ENCODE measurements at places on chromosomes 16 and 17. TPM values are rescaled to one million over a fixed set of nuclear protein-coding genes. Genes with fewer than 3 reads are reported as not detected.

RGS11 gene
- 16.4 TPM for total RNA-seq

DNA sequence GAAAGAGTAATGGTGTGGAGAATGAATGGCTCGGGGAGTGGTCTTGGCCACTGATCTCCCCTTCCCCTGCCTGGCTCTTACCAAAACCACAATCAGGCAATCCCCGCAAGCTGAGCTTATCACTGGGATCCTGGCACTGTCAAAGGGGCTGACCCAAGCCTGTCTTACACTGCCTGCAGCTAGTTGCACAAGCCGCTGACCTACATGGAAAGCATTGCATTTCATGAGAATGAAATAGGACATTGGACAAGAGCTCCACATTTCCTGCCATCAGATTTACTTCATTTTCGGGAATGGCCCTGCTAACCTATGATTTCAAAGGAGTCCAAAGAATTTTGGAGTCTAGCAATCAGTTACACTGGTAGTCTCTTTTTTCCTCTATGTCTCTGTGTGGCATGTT is 146.4 kb downstream of the PCTP start:
- peaks cover 5% of the 10 kb centered on the region for H3K27me3 ChIP-seq
- H3K36me3 ChIP-seq, result no peaks in the 10 kb centered on the region
- H3K4me1 ChIP-seq, result no peaks in the 10 kb centered on the region

DNA sequence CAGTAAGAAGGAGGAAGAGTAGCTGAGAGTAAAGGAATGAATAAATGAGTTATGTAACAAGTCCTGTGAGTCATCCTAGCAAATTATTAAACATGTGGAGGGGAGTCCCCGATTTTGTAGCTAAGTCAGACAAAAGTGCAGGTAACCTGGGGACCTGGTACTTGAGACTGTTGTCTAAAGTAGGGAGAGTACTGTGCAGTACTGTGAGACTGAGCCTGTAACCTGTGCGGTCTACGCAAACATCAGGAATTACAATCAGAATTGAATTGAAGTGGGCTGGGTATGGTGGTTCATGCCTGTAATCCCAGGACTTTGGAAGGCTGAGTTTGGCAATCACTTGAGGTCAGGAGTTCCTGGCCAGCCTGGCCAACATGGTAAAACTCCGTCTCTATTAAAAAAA is 35.7 kb downstream of the IKZF3 start:
- no peak overlapping the region for H3K4me3 ChIP-seq
- H3K4me1 ChIP-seq, result no peaks in the 10 kb centered on the region
- no peak overlapping the region for H3K27ac ChIP-seq

GRCh38 chr17:7407485-7408251 is at the start of gene NLGN2:
Gene NLGN2, plus strand, starts transcription at chr17:7407845. Its CDS starts 411 bp downstream, at chr17:7408256.
- no peak within 1 kb of the TSS for H3K27ac ChIP-seq
- H3K4me3 ChIP-seq, result no peak within 1 kb of the TSS
- no peaks in the 10 kb centered on the region for H3K27me3 ChIP-seq
- H3K4me1 ChIP-seq, result peaks cover 20% of the 10 kb centered on the region

GRCh38 chr17:21549107-21549687 is 143.1 kb upstream of the KCNJ18 start:
- H3K4me1 ChIP-seq, result peaks cover 35% of the 10 kb centered on the region
- H3K36me3 ChIP-seq, result peaks cover 22% of the 10 kb centered on the region
- no peak overlapping the region for H3K27ac ChIP-seq
- DNase-seq, result no peak
- no peak overlapping the region for H3K4me3 ChIP-seq

MEFV gene
- total RNA-seq, result 0.49 TPM

GRCh38 chr16:75251280-75252048 is at the start of gene BCAR1:
Gene BCAR1, minus strand, starts transcription at chr16:75251624. Its CDS starts 142 bp downstream, at chr16:75251482.
- H3K27me3 ChIP-seq, result no peaks in the 10 kb centered on the region
- H3K4me3 ChIP-seq, result peak within 1 kb of the TSS; percentile 97
- DNase-seq, result peak; percentile 92
- H3K36me3 ChIP-seq, result no peaks in the 10 kb centered on the region
- H3K4me1 ChIP-seq, result peaks cover 97% of the 10 kb centered on the region

OR4D1 gene
- not detected for total RNA-seq

GRCh38 chr16:15988268-15989013 is 39.0 kb downstream of the ABCC1 start:
- H3K4me1 ChIP-seq, result peaks cover 51% of the 10 kb centered on the region
- no peaks in the 10 kb centered on the region for H3K27me3 ChIP-seq
- no peaks in the 10 kb centered on the region for H3K36me3 ChIP-seq
- peak overlapping the region; percentile 68 for H3K27ac ChIP-seq
- DNase-seq, result no peak

DNA sequence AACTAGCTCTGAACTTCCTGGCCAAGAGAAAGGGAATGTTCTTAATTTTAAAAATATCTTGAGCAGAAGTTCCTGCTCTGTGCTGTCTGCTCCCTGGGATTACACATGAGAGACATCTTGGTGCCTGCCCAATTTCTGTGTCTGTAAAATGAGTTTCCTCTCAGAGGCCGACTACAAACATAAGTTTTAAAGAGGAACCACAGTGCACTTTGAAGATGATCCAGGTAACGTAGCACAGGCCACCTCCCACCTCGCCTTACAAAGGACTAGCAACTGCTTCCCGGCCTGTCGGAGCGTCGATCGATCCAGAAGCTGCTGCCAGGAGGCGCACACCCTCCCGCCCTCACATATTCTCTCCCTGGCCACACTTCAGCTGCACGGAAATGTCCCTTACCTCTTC is 55.0 kb upstream of the ATP2A3 start:
- no peak overlapping the region for H3K27ac ChIP-seq
- no peak overlapping the region for H3K4me3 ChIP-seq
- H3K36me3 ChIP-seq, result peaks cover 97% of the 10 kb centered on the region
- no peaks in the 10 kb centered on the region for H3K27me3 ChIP-seq

DNA sequence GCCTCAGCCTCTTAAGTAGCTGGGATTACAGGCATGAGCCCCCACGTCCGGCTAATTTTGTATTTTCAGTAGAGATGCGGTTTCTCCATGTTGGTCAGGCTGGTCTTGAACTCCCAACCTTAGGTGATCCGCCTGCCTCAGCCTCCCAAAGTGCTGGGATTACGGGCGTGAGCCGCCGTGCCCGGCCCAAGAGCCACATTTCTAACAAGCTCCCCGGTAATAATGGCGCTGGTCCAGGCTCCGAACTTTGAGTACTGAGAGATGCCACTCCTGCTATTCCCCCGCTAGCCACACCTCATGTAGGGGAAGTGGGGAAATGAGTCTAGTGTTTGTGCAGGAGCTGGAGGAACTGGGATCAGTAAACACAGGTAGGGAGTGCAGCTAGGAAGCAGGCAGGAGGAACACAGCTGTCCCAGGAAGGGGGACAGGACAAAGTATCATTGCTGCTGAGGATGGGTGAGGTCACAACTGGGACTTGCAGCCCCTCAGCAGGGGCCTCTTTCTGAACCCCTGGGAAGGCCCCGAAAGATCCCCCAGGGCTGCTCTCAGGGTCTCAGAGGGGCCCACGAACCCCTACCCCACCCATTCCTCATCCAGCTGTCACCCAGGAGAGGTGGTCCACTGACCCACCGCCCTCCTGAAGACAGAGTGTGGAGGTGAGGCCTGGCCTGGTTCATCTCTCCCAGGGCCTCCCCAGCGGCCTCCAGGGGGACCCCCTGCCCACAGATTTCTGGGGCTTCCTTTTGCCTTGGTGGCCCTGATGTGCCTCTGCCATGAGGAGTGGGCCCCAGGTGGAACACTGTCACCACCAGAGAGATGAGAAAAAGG is 3.7 kb upstream of the KREMEN2 start:
- H3K27ac ChIP-seq, result no peak overlapping the region
- peaks cover 100% of the 10 kb centered on the region for H3K27me3 ChIP-seq
- no peaks in the 10 kb centered on the region for H3K36me3 ChIP-seq
- H3K4me1 ChIP-seq, result peaks cover 28% of the 10 kb centered on the region
- no peak overlapping the region for H3K4me3 ChIP-seq

DNA sequence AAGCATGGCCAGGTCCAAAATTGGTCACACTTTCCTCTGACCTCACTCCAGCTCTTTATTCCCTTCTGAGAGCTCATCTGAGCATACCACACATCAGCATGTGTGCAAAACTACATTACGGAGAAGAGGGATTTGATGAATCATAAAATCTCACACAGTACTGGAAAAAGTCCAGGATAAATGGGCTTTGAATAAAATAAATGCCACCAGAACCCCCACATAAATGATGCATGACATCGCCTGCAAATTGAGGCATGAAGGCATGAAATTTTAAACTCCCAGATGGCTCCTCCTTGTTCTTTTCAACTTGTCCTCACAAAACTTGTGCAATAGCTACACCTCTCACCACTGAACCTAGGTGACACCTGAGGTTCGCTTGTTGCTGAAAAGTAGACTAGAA is 439.5 kb downstream of the CA10 start:
- H3K4me3 ChIP-seq, result no peak overlapping the region
- no peak overlapping the region for H3K27ac ChIP-seq
- H3K27me3 ChIP-seq, result no peaks in the 10 kb centered on the region
- H3K36me3 ChIP-seq, result no peaks in the 10 kb centered on the region
- no peak for DNase-seq

VTN gene
- 40.4 TPM for total RNA-seq

RUSF1 gene
- total RNA-seq, result 20.6 TPM

STAC2 gene
- total RNA-seq, result 0.36 TPM

- H3K27ac ChIP-seq, result no peak overlapping the region
- H3K27me3 ChIP-seq, result no peaks in the 10 kb centered on the region
- no peak for DNase-seq
- H3K36me3 ChIP-seq, result peaks cover 7% of the 10 kb centered on the region
- peaks cover 13% of the 10 kb centered on the region for H3K4me1 ChIP-seq
- no peak overlapping the region for H3K4me3 ChIP-seq
Observed at GRCh38 chr17:80106176-80106575, 4.8 kb downstream of the GAA start.

DNA sequence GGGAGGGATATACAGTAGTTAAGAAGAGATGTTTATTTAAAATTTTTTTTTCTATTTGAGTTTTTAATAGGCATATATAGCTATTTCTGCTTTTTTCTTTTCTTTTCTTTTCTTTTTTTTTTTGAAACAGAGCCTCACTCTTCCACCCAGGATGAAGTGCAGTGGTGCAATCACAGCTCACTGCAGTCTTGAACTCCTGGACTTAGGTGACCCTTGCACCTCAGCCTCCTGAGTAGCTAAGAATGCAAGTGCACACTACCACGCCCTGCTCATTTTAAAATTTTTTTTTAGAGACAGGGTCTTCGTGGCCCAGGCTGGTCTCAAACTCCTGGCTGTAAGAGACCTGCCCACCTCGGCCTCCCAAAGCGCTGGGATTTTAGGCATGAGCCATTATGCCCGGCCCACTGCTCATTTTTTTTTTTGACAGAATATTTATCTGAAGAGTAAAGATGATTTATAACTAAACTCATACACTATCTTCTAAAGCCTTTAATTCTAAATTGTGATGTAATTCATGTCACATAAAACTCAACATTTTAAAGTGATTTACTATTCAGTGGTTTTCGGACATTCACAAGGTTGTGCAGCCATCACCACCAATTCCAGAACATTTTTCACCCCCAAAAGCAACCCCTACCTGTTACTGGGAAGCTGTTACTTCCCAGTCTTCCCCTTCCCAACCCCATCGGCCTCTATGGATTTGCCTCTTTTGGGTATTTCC is 106.0 kb downstream of the VPS53 start:
- no peak overlapping the region for H3K4me3 ChIP-seq
- H3K36me3 ChIP-seq, result peaks cover 5% of the 10 kb centered on the region
- no peak overlapping the region for H3K27ac ChIP-seq
- H3K4me1 ChIP-seq, result no peaks in the 10 kb centered on the region
- DNase-seq, result no peak

TP53TG3 gene
- total RNA-seq, result not detected

GRCh38 chr17:14372905-14373613 is 72.2 kb downstream of the HS3ST3B1 start:
- no peak overlapping the region for H3K4me3 ChIP-seq
- H3K27ac ChIP-seq, result no peak overlapping the region
- H3K27me3 ChIP-seq, result peaks cover 45% of the 10 kb centered on the region
- H3K36me3 ChIP-seq, result no peaks in the 10 kb centered on the region

GRCh38 chr16:67269766-67270165 is 9.6 kb upstream of the PLEKHG4 start:
- DNase-seq, result no peak
- no peaks in the 10 kb centered on the region for H3K4me1 ChIP-seq
- no peak overlapping the region for H3K4me3 ChIP-seq
- no peak overlapping the region for H3K27ac ChIP-seq
- peaks cover 5% of the 10 kb centered on the region for H3K27me3 ChIP-seq

KRT40 gene
- total RNA-seq, result not detected

DNA sequence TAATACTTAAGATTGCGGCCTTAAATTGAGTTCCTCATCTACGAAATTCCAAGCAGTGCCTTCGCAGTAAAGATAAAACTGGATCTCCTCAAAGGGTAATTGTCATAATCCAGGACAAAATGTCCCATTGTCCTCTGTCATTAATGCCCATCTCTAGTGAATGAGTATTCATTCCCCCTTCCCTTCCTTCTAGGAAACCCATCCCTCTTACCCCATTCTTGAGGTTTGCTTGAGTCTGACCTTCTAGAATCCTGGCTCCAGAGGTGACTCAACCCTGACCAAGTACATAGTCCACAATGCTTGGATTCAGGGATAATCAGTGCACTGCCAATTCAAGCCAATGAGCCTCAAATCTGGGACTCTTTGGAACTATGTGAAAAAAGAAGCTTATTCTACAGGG is 47.0 kb upstream of the MAF start:
- H3K27ac ChIP-seq, result no peak overlapping the region
- H3K36me3 ChIP-seq, result no peaks in the 10 kb centered on the region
- no peaks in the 10 kb centered on the region for H3K4me1 ChIP-seq

PRSS27 gene
- total RNA-seq, result 0.11 TPM

DNA sequence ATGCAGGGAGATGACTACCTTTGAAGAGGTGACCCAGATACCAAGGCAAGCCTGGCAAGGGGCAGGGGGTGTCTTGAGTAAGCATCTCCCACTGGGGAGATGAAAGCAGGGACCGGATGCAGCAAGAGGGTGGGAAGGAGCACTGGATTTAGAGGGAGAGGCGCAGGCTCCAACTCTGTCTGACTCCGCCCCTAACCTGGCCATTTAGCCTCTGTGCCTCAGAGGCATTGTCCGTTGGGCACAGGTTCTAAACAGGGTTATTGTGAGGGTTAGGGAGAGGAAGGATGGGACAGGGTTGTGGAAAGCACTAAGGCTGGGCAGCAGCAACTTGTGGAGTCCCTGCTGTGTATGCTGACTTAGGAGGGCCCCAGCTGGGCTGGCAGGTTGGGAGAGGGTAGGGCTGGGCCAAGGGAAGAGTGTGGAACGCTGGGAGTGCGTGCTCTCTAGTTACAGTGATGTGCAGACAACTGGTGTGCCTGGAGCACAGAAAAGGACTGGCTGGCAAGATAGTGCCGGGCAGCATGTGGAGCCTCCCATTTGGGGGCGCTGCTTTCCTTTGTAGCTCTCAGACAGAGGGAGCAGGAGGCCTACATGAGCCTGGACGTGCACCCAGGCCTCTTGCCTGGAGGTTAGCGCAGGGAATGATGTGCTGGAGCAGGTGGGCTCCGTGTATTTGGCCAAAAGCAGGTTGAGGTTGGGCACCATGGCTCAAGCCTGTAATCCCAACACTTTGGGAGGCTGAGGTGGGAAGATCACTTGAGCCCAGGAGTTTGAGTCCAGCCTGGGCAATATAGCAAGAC is 26.2 kb downstream of the TBX2 start:
- no peaks in the 10 kb centered on the region for H3K4me1 ChIP-seq
- H3K36me3 ChIP-seq, result no peaks in the 10 kb centered on the region
- peaks cover 81% of the 10 kb centered on the region for H3K27me3 ChIP-seq
- H3K4me3 ChIP-seq, result no peak overlapping the region
- DNase-seq, result no peak
- no peak overlapping the region for H3K27ac ChIP-seq
